NT2/D1 (cell line): ENCODE measurements at places on chromosomes 2 and 18.

DNA sequence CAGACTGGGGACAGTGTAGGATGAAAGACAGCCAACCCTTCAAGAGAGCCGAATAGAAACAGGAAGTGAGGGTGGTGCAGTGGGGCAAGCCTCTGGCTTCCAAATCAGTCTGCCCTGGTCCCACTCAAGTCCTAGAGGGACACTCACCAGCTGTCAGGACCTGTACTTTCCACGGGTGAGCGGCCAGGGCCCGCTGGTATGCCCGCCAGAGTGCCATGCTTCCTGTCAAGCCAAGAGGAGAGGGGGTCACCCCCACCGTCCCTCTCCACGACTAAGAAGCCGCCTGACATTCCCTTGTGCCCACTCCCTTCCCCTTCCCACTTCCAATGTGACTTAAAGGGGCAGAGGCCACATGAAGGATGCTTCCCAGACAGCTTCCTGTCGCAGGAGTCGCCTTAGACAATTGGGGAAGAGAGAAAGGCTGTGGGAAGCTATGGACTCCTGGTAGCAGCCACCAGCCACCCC lies 564 bp downstream of the MPV17 start:
- DNase-seq: no peak

GRCh38 chr2:23566241-23567142 lies 181.5 kb downstream of the KLHL29 start:
- DNase-seq: no peak

DNA sequence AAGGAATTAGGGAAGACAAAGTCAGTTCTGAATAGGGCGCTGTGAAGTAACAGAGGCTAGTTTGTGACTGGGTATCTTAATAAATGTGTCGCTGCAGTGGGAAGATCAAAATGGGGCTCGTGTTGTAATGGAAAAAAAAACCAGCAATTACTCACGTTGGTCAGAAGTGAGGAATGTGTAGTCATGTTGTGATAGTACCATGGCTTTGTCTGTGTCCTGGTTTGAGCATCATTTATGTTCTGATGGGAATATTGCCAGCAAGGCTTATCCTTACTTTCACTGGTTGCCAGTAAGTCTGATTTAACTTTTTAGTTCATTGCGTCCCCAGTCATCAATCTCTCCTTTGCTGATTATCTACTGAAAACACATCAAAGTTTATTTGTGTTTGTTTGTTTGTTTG lies 467.6 kb downstream of the NYAP2 start:
- DNase-seq: no peak

DNA sequence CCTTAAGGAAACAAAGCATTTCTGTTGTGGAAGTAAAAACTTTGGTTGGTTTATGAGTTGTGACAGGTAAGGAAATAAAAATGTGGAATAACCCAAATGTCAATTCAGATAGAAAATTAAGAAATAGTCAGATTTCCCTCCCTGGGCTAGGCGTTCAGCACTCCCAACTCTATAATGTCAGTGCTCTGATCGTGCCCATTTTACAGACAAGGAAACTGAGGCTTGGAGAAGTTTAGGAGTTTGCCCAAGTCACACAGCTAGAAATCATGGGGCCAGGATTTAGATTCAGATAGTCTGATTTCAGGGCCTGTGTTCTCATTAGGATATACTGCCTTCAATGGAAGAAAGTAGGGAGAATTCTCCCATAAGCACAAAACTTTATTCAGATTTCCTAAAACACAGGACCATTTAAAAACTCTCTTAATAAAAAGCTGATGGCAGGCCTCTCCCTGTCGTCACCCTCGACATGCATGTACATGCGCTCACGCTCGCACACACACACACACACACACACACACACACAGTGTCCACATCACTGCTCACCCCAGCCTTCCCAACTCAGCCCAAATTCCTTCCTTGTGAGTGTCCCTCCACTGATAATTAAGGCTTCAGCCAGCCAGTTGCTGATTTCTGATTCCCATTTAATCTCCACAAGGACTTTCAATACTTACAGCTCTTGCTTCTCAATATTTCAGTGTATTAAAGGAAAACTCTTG lies 49.1 kb upstream of the SLC14A2 start:
- DNase-seq: no peak

- no peak for DNase-seq
Observed at GRCh38 chr2:25585189-25585588, 88.2 kb downstream of the DTNB start.

DNA sequence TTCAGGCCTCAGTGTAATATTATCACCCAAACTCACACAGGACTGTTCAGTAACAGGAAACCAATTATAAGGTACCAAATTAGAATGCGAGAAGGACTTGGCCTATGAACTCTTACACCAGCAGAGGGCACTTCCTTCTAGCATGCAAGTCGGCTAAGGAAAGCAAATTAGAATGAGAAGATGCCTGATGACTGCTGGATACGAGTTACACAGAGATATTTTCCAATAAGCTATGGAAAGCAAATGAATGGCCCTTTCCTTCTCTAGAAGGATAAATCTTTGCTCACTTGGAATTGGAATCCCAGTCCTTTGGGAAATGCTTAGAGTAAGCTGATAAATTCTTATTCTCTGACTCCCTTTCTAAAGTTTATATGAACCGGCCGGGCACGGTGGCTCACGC lies 109.8 kb downstream of the AP1S3 start:
- DNase-seq: peak; percentile 63

DNA sequence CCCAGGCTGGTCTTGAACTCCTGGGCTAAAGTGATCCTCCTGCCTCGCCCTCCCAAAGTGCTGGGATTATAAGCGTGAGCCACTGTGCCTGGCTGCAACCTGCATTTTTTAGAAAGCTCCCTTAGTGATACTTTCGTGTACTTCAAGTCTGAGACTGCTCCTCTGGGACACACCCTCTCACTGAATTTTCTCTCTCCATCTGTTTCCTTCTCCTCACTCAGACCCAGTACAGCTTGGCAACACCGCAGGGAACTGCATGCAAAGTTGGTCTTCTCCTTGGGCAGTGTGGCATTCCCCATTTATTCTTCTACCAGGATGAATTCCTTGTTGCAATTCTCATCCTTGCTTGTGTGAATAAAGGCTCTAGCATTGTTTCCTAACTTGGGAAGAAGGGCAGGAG lies 175.9 kb downstream of the LPIN1 start:
- DNase-seq: no peak

GRCh38 chr2:38279201-38279600 lies 97.9 kb downstream of the ATL2 start:
- DNase-seq: no peak

GRCh38 chr2:88350331-88351248 lies 101.9 kb downstream of the FOXI3 start:
- peak; percentile 72 for DNase-seq

- DNase-seq: no peak
Observed at GRCh38 chr18:49030692-49031443, 80.1 kb upstream of the SMAD7 start.

DNA sequence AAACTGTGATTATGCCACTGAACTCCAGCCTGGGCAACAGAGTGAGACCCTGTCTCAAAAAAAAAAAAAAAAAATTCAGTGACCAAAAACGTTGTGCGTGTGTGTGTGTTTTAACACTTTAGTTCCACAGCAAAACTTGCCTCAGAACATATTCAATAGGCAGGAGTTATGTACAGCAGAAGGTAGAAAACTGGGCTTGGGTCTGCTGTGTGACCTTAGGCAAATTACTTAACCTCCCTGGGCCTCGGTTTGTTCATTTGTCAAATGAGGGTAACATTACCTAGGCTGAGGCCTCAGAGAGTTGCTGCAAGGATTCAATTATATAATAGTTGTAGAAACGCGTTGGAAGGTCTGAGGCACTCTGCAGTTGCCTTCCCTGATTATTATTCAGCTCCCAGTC lies 10.3 kb upstream of the SCG2 start:
- no peak for DNase-seq

- no peak for DNase-seq
Observed at GRCh38 chr2:129759472-129760010, 219.9 kb upstream of the RAB6C start.

- DNase-seq: no peak
Observed at GRCh38 chr2:215748446-215748845, 264.9 kb downstream of the MREG start.

- DNase-seq: no peak
Observed at GRCh38 chr18:28032177-28032576, 144.8 kb downstream of the CDH2 start.

DNA sequence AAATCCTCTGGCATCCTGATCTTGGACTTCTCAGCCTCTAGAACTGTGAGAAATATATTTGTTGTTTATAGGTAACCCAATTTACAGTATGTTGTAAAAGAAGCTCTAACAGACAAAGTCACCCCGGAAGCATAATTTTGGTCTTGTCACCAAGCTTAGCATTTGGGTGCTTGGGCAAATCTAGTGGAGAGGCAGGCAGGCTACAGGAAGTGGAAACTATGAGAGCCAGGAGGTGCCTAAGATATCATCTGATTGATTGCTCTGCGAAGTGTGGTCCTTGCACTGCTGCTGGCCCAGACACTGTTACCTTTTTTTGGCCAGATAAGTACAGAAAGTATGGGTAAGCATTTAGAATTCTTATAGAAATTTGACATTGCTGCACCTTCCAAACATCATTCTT lies 102.9 kb downstream of the CDC42EP3 start:
- no peak for DNase-seq

- DNase-seq: no peak
Observed at GRCh38 chr18:38256366-38256765, 690.8 kb upstream of the CELF4 start.

- DNase-seq: peak; percentile 11
Observed at GRCh38 chr18:8260319-8260718, 348.9 kb upstream of the RAB12 start.

DNA sequence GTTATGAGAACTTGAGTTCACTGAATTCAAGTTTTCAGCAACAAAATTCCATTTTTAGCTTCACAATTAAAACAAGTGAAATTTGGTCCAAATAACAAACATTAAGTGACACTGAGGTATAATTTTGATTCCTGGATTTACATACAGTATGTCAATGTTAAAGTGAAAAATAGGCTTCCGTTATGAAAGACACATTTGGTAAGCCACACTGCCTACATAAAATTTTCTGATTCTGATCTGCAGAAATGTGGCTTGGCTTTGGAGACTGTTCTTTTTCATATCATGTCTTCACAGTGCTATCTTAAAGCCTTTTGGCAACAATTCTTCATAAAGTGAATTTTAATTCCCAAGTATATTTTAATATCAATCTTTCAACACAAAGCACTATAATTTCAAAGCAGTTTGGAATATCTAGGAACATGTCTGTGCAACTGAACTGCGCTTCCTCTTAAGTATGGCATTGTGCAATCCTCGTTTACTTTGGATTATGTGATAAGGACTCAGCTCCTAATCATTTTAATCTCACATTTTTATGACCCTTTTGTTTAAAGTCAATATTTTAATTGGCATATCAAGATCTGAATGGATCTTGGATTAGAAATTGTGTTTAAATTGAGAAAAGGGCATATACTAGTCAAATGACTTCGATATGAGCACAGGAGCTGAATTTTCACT lies 60.0 kb downstream of the RBMS1 start:
- DNase-seq: no peak

DNA sequence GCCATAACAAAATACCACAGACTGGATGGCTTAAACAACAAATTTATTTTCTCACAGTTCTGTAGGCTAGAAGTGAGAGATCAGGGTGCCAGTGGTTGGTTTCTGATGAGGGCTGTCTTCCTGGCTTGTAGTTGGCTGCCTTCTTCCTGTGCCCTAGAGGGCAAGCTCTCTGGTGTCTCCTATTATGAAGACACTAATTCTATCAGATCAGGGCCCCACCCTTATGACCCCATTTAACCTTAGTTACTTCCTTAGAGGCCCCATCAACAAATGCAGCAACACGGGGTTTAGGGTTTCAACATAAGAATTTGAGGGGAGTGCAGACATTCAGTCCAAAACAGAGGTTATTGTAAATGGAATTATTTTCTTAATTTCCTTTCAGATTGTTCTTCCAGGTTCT lies 22.9 kb downstream of the CYP27A1 start:
- no peak for DNase-seq

DNA sequence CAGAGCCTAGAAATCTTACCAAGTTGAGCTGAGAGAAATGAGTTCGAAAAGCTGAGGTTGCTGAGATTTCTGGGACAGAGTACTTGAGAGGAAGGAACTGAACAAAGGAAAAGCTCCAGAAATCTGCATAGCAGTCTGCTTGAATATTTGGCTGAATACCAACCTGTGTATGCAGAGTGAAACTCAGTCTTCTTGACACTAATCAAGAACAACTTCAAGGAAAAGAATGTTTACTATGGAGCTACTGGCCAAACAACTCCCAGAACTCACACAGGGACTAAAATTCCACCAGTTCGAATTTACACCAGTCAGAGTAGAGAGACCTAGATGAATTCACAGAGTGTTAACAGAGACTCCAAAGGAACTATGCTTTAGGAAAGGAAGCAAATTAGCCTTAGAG lies 66.5 kb downstream of the USP37 start:
- peak; percentile 77 for DNase-seq
